Activated CD8-positive, alpha-beta memory T cell treated with anti-CD3 and anti-CD28 coated beads for 24 hours (primary cell): ENCODE measurements at places on chromosomes 7 and 10.

DNA sequence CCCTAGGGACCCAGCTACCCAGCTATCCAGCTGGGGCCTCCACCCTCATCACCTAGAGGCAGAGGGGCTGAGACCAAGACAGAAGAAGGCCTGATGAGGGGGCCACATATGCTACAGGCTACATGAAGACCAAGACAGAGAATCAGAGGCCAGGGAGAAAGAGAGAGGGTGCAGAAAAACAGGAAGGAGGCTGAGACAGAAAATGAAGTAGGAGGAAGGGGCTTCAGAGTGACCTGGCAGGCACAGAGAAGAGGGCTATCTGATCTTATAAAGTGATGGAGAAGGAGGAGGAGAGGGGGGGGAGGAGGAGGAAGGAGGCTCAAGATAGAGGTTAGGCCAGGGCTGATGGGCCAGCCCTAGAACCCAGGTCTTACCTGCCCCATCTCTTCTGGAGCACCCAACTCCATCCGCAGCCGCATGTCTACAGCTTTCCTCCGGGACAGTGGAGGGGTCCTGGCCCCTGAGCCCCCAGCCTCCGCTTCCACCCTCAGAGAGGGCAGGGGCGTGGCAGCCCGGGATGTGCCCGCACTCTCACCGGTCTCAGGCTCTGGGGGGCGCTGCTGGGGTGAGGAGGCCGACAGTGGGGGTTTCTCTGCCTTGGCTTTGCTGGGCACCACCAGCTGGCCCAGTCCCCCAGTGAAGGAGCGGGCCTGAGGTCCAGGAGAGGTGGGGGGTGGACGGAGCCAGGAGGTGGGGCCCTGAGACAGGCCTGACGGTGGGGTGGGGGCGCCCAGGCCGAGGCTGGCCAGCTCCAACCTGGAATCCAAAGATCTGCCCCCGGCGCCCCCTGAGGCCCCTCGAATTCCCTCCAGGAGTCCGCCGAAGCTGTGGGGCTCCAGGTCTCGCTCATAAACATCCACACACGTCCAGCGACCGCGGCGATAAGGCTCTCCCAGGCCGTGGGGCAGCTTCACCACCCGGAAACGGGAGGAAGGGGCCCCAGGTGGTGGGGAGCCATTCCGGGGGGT, 1.8 kb downstream of the TSC22D4 start:
- peak; percentile 76 for DNase-seq

DNA sequence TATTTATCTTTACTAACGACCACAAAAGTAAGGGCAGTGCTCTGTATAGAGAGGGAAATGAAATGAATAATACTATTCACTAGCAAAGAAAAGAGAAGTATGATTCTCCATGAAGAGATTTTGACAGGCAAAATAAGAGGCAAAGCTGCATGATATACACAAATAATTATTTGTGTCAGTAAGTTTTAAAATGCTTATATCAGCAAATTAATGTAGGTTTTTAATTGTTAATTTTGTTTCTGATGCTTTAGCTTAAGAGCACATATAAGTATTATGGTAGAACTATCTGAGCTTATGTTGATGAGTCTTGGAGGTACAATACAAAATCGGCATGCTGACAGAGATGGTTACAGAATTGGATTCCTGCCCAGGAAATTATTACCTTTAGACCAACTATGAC, 383.1 kb upstream of the VSTM2A start:
- DNase-seq, result no peak

DNA sequence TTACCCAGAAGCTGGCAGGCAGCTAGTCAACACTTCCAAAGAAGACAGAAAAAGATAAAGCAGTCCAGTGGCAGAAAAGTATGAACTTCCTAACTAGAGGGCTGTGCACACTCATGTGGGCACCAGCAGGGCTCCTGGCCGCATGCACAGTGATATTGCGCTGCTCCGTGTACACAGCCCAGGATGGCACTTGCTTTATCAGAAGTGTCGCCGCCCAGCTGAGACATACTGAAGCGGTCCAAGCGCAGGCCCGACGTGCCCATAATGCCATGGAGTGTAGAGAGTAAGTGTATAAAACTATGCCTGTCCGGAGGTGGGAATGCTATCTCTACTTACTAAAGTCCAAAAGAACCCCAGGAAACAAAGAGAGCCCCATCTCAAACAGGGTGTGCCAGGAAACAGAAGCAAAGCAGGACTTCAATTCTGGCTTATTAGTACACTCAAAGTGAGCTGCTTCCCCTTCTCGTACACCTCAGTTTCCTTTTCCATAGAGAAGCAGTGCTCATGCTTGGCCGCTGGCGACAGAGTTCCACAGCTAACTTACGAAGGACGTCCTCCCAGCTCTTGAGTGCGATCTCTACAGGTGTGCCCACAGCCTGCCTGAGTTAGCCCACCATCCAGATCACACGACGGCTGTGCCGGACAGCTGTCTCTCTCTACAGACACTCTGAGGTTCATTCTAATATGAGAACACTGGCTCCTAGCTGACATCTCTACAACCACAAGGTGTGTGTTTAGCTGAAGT, 234.3 kb downstream of the COBL start:
- DNase-seq, result no peak

GRCh38 chr10:79275431-79275851, 71.8 kb upstream of the PPIF start:
- no peak for DNase-seq

DNA sequence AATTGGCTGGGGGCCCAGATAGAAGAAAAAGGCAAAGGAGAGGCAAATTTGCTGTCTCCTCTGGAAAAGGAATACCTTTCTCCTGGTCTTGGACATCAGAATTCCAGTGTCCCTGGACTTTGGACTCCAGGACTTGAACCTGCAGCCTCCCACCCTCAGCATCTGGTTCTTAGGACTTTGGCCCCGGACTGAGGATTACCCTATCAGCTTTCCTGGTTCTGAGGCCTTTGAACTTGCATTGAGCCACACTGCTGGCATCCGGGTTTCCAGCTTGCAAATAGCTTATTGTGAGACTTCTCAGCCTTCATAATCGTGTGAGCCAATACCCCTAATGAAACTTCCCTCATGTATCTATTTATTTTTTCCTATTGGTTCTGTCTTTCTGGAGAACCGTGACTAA, 68.3 kb downstream of the DNAH11 start:
- DNase-seq, result no peak

DNA sequence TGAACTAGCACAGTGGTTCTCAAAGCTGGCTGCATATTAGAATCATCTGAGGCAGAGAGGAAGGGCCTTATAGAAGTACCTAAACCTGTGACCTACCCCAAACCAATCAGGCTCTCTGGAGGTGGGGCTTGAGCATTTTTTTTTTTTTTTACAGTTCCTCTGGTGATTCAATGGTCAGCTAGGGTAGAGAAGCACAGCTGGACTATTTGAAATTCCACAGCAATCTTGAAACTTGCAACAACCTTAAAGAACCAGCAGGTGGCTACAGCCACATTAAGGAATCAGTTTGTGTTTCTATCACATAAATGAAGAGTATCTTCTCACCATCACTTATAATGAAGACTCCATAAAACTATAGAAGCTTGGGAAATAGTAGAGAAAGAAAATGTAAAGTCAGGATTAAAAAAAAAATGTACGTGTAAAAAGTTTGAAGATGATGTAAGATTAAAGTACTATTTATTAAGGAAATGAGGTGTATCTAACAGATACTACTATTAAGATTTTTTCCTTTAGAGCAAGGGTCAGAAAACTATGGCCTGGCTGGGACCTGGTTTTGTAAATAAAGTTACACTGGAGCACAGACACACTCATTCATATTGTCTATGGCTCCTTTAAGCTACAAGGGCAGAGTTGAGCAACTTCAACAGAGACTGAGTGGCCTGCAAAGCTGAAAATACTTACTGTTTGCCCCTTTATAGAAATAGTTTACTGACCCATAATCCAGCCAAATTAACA, 3.8 kb downstream of the RTKN2 start:
- no peak for DNase-seq

DNA sequence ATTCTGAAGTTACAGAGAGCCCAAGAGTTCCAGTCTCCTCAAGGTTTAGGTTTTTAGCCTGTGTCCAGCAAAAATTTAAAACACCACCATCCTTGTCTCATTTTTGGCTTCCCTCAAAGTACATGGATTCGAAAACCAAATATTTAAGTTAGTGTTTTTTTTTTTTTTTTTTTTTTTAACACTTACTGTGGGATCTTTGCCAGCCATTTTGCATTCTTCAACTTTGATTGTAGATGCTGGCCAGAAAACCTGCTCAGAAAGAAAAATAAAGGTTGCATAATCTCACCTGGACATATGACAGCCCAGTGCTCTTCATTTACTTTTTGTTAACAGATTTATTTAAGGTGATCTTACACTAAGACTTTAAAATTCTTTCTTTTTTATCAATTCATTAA, 91.6 kb downstream of the SEMA3C start:
- no peak for DNase-seq
